H7 (cell line): ENCODE measurements at places on chromosomes 6 and 20.
A peak's percentile ranks its signal among the peaks of the same experiment; 100 is the strongest.

- DNase-seq: no peak
Observed at GRCh38 chr20:14521016-14521415, 183.6 kb upstream of the FLRT3 start.

- DNase-seq: no peak
Observed at GRCh38 chr6:102474041-102474807, 1080.7 kb downstream of the GRIK2 start.

DNA sequence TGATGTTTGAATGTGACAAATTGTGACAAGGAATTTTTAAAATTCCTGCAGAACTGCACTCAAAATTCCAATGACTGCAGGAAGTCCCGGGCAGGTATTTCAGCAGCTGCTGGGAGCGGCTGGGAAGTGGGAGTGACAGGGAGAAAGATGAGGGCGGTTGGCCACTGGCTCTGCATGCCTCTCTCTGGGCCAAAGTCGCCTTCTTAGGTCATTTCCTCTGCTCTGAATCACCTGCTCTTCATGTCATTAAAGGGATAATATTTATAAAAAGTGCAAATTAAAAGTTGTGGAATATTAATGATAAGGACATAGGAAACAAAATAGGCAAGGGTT is 43.9 kb downstream of the RAMACL start:
- peak; percentile 81 for DNase-seq

- DNase-seq: no peak
Observed at GRCh38 chr20:14009208-14009607, 13.9 kb downstream of the MACROD2 start.

- no peak for DNase-seq
Observed at GRCh38 chr20:52230409-52230808, 38.8 kb upstream of the ZFP64 start.

GRCh38 chr6:141483598-141484061 is 649.1 kb upstream of the GJE1 start:
- no peak for DNase-seq

DNA sequence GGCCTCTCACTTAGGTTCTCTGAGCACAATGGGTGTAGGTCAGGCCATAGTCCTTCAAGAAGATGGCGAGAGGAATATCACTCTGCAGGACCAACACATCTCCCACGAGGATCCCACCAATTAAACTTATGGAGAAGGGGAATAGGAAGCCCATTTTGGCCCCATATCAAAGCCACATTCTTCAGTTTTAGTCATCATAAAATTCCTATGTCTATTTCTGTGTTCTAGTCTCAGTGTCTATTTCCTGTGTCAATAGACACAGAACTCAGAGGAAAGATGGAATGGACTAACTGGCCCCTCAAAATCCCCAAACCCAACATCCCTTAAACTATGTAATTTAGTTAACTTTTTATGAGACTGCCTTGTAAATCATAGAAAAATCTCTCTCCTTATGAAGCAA is 216.8 kb downstream of the HACE1 start:
- DNase-seq: no peak

DNA sequence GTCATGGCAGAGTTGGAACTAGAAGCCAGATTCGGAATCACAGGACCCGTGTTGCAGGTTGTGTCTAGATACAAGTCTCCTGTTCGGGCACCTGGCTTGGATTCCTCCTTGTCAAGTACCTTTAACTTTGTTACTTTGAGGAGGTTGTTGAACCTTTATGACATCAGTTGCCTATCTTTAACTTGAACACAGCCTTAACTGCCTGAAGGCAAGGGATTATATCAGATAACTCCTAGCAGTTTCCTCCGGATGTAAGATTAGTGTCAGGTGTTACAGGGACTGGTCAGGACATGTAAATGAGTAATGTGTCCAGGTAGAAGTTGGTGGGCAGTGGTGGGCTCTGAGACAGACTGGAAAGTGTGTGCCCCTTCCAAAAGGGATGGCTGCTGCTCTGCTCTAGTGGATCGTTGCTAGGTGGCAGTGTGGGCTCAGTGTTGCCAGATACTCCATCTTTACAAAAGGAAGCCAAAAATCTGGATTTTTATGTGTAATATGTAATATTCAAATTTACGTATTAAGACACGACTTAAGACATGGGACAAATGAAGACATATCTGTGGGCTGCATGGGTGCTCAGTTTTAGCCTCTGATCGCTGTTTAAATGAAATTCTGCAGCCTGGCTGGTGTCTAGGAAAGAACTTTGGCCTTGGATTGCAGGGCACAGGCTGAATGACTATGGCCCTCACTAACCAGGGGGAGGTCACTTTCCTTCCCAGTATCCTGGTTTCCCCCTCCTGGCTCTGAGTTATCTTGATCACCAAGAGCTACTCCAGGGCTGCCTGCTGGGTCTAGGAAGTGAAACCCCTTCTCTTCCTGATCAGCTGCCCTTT is 27.1 kb downstream of the CHMP4B start:
- peak; percentile 13 for DNase-seq

- DNase-seq: no peak
Observed at GRCh38 chr6:103534095-103534494, 1325.6 kb downstream of the HACE1 start.

- no peak for DNase-seq
Observed at GRCh38 chr6:145808239-145808638, 6.4 kb downstream of the FBXO30 start.

- DNase-seq: peak; percentile 17
Observed at GRCh38 chr6:14596410-14596809, 478.8 kb downstream of the CD83 start.

- DNase-seq: no peak
Observed at GRCh38 chr6:33848484-33848883, 44.7 kb upstream of the MLN start.

GRCh38 chr20:38040276-38040675 is 6.7 kb downstream of the RPRD1B start:
- DNase-seq: no peak

- no peak for DNase-seq
Observed at GRCh38 chr6:157841211-157841840, 18.3 kb downstream of the SNX9 start.

DNA sequence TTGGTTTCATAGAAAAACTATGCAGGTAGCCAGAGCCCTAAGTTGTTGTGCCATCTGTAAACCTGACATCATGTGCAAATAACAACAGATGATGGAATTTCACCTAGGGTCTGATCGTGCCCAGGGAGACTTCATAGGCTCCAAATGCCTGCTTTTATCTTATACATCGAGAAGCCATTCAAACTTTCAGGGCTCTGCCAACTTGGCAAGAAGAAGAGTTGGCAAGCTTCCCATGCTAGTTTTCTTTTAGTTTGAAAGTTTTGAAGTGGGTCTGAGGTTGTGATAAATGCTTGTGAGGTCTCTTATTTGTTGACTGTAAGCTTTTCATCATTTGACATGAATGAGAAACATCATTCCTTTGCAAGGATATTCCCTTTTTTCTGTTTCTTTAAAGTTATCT is 175.4 kb upstream of the FLRT3 start:
- no peak for DNase-seq

GRCh38 chr6:37840143-37840939 is 20.8 kb downstream of the ZFAND3 start:
- no peak for DNase-seq

DNA sequence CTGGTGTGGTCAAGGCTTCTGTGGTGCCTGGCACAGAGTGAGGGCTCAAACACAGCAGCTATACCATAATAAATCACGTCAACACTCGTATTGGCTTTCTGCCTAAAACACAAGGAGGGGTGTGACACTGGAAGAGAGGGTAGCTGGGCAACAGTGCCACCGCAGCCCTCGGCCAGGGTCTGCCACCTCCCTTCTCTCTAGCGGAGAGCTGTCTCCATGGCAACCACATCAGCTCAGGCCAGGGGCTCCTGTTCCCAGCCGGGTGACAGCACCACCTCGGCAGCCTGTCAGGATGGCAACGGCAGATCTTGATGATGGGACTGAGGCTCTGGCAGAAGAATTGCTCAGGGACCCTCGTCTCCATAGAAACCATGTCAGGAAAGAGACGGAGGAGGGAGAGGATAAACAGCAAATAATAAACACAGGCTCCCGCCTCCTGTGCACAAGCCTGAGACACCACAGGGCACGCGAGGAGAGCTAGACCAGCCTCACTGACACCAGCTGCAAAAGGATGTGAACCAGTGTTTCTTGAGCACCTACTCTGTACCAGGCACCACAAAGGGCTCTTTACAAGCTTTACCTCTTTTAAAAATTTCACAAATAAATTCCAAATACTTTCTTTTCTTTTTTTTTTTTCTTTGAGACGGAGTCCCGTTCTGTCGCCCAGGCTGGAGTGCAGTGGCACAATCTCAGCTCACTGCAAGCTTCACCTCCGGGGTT is 50.4 kb upstream of the TLDC2 start:
- peak; percentile 20 for DNase-seq

GRCh38 chr20:9808166-9808565 is 30.7 kb downstream of the PAK5 start:
- DNase-seq: no peak

- peak; percentile 88 for DNase-seq
Observed at GRCh38 chr6:7243179-7243981, 69.6 kb downstream of the SSR1 start.

GRCh38 chr6:10300071-10300470 is 114.8 kb downstream of the TFAP2A start:
- DNase-seq: no peak

- no peak for DNase-seq
Observed at GRCh38 chr6:89834884-89835792, 5.5 kb downstream of the CASP8AP2 start.
